ENCODE measurements at places on chromosomes 1 and 21.

- no peak overlapping the region for H3K27ac ChIP-seq
- H3K27me3 ChIP-seq = peaks cover 2% of the 10 kb centered on the region
- H3K4me3 ChIP-seq = no peak overlapping the region
- H3K4me1 ChIP-seq = no peaks in the 10 kb centered on the region
- DNase-seq = no peak
Measured at GRCh38 chr1:36536727-36537126, 54.0 kb upstream of the CSF3R start.

GRCh38 chr1:201603613-201604232 is 64.8 kb downstream of the NAV1 start:
- H3K36me3 ChIP-seq = no peaks in the 10 kb centered on the region
- no peak overlapping the region for H3K27ac ChIP-seq
- no peaks in the 10 kb centered on the region for H3K4me1 ChIP-seq
- H3K4me3 ChIP-seq = no peak overlapping the region
- no peak for DNase-seq

GRCh38 chr1:54137534-54138061 is 15.2 kb downstream of the CDCP2 start:
- H3K36me3 ChIP-seq = no peaks in the 10 kb centered on the region
- H3K27ac ChIP-seq = no peak overlapping the region
- no peak overlapping the region for H3K4me3 ChIP-seq
- H3K27me3 ChIP-seq = no peaks in the 10 kb centered on the region
- DNase-seq = no peak
- no peaks in the 10 kb centered on the region for H3K4me1 ChIP-seq

- no peaks in the 10 kb centered on the region for H3K36me3 ChIP-seq
- peaks cover 1% of the 10 kb centered on the region for H3K27me3 ChIP-seq
- H3K27ac ChIP-seq = no peak overlapping the region
- H3K4me1 ChIP-seq = no peaks in the 10 kb centered on the region
- no peak for DNase-seq
- H3K4me3 ChIP-seq = no peak overlapping the region
Measured at GRCh38 chr1:195462646-195463045, 1145.6 kb downstream of the KCNT2 start.

DNA sequence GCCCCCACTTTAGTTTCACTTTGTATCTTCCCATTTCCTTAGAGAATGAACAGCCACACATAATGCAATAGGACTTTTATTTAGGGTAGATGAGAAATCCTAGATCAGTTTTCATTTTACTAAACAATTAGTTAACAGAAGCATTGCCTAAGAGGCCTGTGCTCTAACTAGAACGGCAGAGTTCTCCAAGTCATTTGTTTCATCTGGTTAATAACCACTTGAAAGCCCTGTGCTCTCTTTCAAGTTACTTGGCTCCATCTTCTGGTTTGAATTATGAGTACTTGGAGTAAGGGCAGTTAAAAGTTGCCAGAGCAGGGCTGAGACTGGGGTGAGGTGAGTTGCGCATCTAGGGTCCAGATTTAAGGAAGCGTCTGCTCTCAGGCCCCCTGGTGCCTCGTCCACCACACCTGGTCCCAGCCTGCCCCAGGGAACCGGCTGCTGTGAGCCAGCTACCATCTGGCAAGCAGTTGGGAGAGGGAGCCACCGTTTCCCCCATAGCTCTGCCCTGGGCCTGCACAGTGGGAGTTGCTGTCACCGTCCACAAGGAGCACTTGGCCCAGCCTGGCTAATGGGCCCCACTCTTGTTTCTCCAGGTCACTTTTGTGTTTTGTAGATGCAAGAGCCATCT is 18.1 kb upstream of the SLC44A3 start:
- H3K4me3 ChIP-seq = peak overlapping the region; percentile 27
- peaks cover 6% of the 10 kb centered on the region for H3K4me1 ChIP-seq
- H3K27me3 ChIP-seq = peaks cover 1% of the 10 kb centered on the region

GRCh38 chr1:20978413-20978812 is 191.3 kb upstream of the HP1BP3 start:
- H3K27me3 ChIP-seq = no peaks in the 10 kb centered on the region
- H3K36me3 ChIP-seq = peaks cover 10% of the 10 kb centered on the region
- no peak for DNase-seq

DNA sequence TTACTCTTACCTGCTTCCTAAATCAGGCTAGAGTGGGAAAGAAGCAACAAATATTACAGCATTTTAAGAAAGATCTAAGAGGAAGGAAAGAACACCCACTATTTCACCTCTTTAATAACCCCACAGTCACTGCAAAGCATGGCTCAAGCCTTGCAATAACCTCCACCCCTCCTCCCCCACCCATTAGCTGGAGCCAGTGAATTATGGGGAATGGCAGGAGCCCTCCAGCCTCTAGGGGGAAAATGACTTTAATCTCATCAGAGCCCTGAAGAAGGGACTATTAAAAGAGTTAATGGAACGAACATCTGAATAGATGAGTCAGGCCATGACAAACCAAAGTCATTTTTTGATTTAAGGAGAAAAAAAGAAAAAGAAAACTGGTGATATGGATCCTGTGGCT is 630.7 kb upstream of the PLXNA2 start:
- H3K36me3 ChIP-seq = no peaks in the 10 kb centered on the region
- no peak for DNase-seq
- peaks cover 2% of the 10 kb centered on the region for H3K27me3 ChIP-seq
- no peaks in the 10 kb centered on the region for H3K4me1 ChIP-seq
- no peak overlapping the region for H3K4me3 ChIP-seq
- no peak overlapping the region for H3K27ac ChIP-seq

GRCh38 chr1:1760715-1761114 is 17.6 kb downstream of the NADK start:
- no peak overlapping the region for H3K27ac ChIP-seq
- no peak for DNase-seq
- no peaks in the 10 kb centered on the region for H3K4me1 ChIP-seq

GRCh38 chr1:204146309-204146708 is 5.5 kb downstream of the ETNK2 start:
- no peak for DNase-seq
- no peak overlapping the region for H3K27ac ChIP-seq
- H3K36me3 ChIP-seq = no peaks in the 10 kb centered on the region
- H3K4me3 ChIP-seq = no peak overlapping the region
- peaks cover 3% of the 10 kb centered on the region for H3K27me3 ChIP-seq
- H3K4me1 ChIP-seq = peaks cover 6% of the 10 kb centered on the region

DNA sequence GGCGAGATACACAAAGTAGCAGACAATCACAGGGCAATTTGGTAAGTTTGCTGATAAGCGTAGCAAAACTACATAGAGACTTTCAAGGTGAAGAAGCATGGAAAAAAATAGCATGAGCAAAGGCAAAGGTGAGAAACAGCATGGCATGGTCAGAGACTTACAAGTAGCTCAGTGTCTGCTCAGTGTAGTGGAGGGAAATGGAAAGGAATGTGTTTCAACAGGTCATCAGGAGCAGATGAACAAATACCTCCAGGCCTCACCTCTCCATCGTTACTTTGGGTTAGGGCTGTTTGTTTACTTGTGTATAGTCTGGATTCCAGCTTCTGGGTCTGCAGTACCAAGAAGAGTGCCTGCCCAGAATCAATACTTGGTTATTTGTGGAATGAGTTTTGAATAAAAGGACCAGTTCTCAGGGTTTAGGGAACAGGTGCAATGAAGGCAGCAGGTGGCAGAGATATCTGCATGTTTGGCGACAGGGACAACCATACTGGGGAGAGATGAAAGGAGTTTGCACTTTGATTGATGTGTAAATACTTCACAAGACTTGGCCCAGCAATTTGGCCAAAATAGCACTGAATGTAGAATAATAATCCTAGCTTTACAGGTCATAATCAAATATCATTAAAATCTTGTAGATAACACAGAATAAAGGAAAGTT is 97.0 kb upstream of the FGGY start:
- no peaks in the 10 kb centered on the region for H3K4me1 ChIP-seq
- H3K36me3 ChIP-seq = no peaks in the 10 kb centered on the region
- no peak overlapping the region for H3K4me3 ChIP-seq
- H3K27me3 ChIP-seq = peaks cover 5% of the 10 kb centered on the region
- no peak for DNase-seq

DNA sequence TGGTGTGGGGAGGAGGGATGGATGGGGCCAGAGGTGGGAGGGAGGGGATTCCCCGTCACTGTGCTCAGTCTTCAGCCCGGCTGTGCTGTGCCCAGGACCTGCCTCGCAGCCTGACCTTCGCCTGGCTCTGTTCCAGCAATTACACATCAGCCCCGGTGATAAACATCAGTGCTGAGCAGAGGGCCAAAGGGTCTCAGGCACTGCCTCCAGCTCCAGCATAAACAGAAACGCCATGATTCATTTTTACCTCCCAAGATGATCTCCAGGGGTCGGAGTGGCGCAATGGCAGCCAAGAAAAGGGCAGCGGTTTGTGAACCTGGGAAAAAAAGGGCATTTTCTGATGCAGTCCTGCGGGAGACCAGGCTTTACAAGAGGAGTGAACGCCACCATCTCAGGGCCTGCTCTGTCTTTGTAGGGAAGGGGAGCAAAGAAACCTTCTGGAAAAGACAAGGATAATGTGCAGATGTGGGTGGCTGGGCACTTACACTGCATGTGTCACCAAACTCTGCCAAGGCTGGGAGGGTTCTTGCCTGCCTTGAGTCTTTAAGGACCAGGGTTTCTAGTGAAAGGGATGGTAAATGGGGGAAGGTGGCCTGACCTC is 28.1 kb downstream of the SHISA4 start:
- H3K27me3 ChIP-seq = peaks cover 5% of the 10 kb centered on the region
- DNase-seq = peak; percentile 13
- H3K27ac ChIP-seq = no peak overlapping the region
- no peaks in the 10 kb centered on the region for H3K36me3 ChIP-seq
- no peak overlapping the region for H3K4me3 ChIP-seq

GRCh38 chr1:224404916-224405603 is 29.5 kb downstream of the WDR26 start:
- no peak overlapping the region for H3K4me3 ChIP-seq
- peaks cover 26% of the 10 kb centered on the region for H3K4me1 ChIP-seq
- H3K27me3 ChIP-seq = no peaks in the 10 kb centered on the region

GRCh38 chr1:102942324-102942723 is 166.0 kb downstream of the COL11A1 start:
- no peaks in the 10 kb centered on the region for H3K27me3 ChIP-seq
- DNase-seq = no peak
- no peaks in the 10 kb centered on the region for H3K4me1 ChIP-seq
- H3K27ac ChIP-seq = no peak overlapping the region
- no peak overlapping the region for H3K4me3 ChIP-seq

DNA sequence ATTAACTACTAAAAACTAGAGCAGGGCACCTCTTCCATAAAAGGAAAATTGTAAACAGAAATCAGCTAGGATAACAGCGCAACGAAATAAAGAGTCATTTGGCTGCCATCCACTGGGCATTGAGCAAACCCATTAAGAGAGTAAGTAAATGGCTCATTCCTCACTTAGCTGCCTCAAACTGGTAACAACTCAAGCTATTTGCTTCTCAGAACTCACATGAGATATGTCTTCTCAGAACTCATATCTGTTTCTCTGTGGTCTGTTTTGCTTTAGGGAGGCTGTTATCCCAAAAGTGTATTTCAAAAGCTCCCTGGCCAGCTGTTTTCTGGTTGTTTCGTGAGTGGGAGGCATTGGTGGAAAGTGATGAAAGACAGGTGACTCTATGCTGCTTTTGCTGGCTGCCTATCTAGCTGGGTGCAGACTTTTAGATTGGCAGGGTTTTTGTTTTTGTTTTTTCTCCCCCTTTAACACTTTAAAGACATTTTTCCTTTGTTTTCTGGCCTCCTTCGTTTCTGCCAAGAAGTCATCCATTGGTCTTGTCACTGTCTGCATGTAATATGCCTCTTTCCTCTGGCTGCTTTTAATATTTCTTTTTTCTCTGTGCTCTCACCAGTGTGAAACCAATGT is 269.2 kb upstream of the RGS18 start:
- no peak overlapping the region for H3K4me3 ChIP-seq
- no peaks in the 10 kb centered on the region for H3K36me3 ChIP-seq
- no peak for DNase-seq
- H3K27ac ChIP-seq = no peak overlapping the region
- no peaks in the 10 kb centered on the region for H3K27me3 ChIP-seq
- no peaks in the 10 kb centered on the region for H3K4me1 ChIP-seq

- H3K36me3 ChIP-seq = no peaks in the 10 kb centered on the region
- peaks cover 57% of the 10 kb centered on the region for H3K27me3 ChIP-seq
- no peak overlapping the region for H3K4me3 ChIP-seq
- H3K4me1 ChIP-seq = peaks cover 3% of the 10 kb centered on the region
- DNase-seq = no peak
Measured at GRCh38 chr1:32884726-32885125, 1.6 kb upstream of the HPCA start.

DNA sequence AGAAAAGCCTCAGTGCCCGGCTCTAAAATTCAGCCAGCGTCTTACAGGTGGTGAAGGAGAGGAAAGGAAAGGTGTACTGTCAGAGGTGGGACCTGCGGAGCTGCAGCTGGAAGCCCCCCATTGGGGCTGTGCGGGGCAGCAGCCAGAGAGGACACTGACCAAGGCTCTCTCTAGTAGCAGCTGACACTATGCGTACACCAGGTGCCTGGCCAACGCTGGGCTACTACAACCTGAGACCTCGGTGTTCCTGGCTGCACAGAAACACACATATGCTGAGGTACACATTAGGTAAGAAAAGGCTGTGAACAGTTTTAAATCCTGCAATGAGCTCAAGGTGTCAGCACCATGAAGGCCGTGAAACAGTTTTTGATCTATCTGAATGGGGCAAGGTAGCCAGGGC is 55.5 kb upstream of the EDN2 start:
- H3K27me3 ChIP-seq = no peaks in the 10 kb centered on the region
- peaks cover 51% of the 10 kb centered on the region for H3K36me3 ChIP-seq
- no peak overlapping the region for H3K27ac ChIP-seq
- peaks cover 10% of the 10 kb centered on the region for H3K4me1 ChIP-seq
- no peak overlapping the region for H3K4me3 ChIP-seq
- no peak for DNase-seq

- no peak overlapping the region for H3K4me3 ChIP-seq
- DNase-seq = no peak
Measured at GRCh38 chr21:42799516-42799915, 79.8 kb downstream of the WDR4 start.

Data from activated naive CD8-positive, alpha-beta T cell treated with anti-CD3 and anti-CD28 coated beads, Interleukin-2, amount 50 U/mL, for 24 hours (primary cell).